ENCODE measurements at places on chromosomes 2 and 18.

DNA sequence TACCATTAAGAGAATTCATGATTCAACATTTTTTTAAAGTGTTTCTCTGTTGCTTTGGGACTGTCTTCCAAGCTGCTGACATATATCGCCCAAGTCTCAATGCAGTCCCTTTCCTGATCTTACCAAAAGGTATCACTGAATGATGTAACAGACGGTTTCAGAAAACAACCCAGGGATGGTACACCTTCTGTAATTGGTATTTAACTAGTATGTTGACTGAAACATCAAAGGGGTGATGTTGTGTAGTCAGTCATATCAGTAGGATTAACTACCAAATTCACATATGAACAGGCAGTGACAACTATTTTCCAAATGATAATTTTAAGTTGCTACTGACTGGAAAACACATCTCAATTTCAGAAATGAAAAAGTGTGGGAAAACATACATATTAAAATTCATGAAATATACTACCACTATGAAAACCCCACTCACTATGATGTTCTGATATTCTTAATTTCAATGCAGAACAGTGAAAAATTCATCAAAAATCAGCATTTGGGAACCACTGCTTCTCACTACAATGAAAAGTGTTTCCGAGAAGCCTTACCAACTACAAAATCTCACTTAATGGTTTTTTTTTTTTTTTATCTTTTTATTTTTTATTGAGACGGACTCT is 59.8 kb downstream of the MEMO1 start:
- DNase-seq: no peak

- DNase-seq: no peak
Measured at GRCh38 chr2:109171444-109172334, 42.7 kb downstream of the SH3RF3 start.

GRCh38 chr18:3360211-3360610 is 89.8 kb upstream of the TGIF1 start:
- no peak for DNase-seq

DNA sequence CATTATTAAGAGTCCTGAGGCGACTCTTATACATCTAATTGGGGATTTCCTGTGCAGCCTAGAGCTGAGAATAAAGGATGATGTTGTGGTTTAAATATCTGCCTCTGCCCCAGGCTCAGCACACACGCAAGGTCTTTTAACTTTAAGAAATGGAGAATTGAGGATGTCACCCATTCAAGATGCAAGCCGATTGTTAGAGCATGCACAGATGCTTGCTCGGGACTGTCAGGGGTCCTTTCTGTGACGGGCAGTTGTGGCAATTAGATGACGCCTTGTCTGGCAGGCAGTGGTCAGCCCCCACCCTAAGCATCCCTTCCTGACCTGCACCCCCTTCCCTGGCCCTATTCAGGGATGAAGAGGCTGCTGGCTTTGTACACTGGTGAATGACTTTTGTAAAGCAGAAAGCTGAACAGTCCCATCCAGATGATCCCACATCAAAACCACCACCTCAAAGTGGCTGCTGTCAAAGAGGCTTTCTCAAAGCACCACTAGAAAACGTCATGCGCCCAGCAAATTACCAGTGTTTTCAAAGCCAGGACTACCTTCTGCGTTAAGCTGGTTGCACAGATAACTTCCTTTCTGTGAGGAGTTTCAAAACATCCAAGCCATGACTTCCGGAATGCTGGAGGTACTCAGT is 23.7 kb downstream of the FAM178B start:
- DNase-seq: peak; percentile 86
